ENCODE measurements at places on chromosomes 5 and 9.

DNA sequence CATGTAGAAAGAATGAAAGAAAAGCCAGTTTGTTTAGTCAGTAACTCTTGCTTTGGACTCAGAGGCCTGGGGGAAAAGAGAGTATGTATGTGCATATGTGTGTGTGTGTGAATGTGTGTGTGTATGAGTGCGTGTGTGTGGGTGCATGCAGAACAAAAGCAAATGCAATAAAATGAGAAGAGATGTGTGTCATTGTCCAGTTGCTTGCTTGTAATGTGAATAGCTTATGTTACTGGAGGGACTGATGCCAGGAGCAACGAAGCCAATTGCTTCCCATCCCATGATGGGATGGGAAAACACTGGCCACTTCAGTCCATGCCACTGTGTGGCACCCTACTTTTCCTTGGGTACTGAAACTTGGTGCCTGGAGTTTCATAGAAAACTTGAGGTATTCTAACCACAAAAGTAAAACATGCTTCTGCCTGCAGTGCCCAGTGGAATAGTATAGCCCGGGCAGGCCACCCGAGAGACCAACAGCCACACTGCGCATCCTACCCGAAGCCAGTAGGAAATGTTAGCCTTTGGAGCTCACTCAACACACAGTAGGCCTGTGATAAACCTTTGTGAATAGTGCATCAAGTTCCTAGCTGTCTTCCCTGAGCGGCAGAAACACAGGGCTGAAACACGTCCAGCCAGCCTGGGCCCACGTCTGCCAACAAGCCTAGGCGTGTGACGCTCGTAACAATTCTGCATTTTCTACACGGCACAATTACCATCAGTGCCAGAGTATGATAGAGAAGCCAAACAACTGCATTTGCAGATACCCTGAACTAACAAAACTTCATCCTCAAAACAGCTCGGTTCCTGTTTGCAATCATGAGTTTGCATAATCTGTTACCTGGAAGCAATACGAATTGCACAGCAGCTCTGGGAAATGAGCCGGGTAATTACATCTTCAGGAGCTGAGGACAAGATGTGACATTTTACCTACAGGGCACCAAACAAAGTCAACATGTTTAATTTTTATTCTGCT, 198.1 kb downstream of the SYK start:
- DNase-seq: no peak

GRCh38 chr5:72241346-72242003, 78.6 kb downstream of the MRPS27 start:
- DNase-seq: peak; percentile 29

DNA sequence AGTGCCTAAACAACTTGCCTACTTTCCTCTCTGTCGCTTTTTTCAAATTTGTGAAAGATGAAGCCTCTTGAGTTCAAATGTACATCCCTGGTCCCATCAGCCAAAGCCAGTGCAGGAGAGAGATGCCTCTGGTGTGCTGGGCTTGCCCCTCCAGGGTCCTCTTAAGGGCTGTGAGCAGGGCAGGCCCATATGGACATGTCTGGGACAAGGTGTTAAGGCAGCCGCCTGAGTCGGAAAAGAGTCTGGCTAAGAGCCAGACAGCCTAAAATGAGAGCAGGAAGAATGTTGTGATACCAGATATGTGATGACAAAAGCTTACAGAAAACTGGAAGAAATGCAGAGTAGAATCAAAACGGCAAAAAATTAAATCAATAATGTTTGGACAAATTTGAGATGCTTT, 72.5 kb downstream of the APTX start:
- DNase-seq: peak; percentile 35

DNA sequence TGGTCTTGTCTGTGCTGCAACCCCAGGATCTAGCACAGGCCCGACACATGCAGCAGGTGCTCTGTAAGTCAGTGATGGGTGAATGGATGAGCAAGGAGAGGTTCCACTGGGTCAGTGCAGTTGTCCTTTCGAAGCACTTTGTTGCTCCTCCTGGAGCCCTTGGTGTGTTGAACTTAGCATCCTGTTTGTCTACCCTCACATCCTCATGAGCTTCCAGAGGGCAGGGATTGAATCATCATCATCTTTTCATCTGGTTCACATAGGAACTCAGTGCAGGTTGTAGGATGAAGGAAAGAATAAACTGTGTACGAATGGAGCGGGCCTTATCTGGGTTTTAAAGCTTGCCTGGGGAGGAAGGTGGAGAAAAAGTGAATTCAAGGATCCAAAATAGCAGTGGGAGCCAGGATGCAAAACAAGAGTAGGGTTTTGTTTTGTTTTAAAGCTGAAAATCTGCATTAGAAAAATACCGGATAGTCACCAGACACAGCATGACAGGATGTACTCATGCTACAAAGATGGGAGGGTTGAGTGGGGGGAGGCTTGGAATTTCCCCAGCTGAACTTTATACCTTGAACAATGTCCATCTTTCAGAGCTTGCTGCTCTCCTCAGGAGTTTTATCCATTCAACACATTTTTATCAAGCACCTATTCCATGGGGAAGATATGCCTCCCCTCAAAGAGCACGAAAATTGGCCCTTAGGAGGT, 55.8 kb downstream of the PTTG1 start:
- no peak for DNase-seq

DNA sequence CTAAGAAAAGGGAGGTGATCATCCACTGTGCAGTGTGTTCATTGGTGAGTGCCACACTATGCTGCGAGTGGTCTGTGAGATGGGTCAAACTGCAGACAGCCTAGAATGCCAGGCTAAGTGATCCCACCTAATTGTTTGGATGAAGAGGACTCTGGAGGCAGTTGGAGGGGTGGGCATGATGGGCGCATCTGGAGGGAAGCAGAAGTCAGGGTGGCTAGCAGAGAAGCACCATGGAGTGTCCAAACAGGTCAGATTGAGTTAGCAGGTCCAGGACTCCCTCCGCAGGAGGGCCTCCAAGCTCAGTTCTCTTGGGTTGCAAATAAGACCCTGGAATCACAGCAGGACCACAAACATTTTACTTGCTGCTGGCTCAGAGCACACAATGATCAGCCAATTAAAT, 19.9 kb upstream of the ANGPTL2 start:
- no peak for DNase-seq

DNA sequence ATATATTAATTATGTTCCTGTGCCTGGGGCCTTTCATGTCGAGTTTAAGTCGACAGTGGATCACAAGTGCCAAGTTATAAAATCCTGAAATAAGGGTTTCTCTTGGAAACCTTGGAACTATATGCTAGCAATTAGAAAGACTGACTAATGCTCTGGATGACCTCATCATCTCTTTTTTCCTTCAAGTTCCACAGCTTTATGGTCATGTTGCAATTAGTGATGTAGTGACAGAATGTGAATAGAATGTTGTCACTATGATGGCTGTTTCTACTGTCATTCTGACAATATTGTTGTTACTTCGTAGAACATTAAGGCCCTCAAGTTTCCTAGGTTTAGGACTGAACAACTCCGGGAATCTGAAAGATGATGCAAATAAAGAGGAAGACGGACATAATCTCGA, 368.0 kb upstream of the SEMA6A start:
- no peak for DNase-seq

- no peak for DNase-seq
These were observed 9.0 kb downstream of the COL5A1 start for GRCh38 chr9:134650431-134651190.

DNA sequence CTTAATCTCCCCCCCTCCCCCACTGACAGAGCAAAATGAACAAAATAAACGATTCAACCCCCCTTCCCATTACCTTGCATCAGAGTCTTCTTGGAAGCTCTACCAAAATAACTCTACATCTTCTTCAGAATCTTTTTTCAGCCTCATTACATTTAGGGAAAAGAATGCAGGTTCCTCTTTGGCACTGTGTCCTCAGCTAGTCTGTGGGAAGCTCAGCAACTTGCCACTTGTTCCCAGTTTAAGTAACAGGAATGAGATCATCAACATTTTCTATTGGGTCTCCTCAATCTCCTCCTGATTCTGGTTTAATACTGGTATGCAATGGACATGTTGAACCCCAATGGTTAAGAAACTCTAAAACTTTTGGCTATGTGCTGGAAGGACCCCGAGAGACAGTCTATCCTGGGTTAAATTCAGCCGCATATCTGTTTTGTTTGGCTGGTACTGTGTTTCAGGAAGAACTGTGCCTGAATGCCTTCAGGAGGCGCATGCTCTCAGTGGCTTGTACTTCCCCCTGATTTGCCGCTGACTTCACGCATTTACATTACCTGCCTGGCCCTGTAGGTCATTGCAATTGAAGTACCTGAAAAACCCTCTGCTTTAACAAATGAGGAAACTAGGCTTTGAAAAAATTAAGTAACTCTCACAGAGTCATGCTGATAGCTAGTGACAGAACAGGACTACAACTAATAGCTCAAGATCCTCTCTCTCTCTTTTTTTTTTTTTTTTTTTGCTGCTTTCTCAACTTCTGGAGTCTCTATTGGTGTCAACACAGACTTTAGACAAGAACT, 78.1 kb upstream of the HMHB1 start:
- DNase-seq: no peak

GRCh38 chr5:121634946-121635345, 216.7 kb upstream of the FTMT start:
- DNase-seq: no peak
